ENCODE measurements at places on chromosomes 7 and 10.

DNA sequence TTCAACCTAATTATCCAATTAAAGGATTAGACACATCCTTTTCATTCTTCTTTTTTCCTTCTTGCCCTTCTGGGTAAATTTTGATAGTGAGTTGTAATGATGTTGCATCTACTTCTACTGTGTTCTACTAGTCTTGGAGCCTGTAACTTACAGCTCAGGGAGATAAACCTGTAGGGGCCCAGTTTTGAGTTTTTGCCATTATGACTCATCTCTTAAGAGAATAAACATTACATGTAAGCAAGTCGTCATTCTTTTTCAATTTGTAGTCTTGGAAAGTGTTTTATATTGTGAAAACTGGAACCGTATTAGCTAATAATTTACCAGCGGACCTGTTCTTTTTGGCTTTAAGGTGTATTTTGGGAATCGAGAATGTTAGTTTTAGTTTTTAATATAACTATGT lies 89.7 kb upstream of the RPA3 start:
- no peak for DNase-seq

GRCh38 chr7:137282043-137282442 lies 61.5 kb downstream of the PTN start:
- DNase-seq, result no peak

- DNase-seq, result no peak
These were observed 614.7 kb upstream of the FOXK1 start for GRCh38 chr7:4067476-4067760.

DNA sequence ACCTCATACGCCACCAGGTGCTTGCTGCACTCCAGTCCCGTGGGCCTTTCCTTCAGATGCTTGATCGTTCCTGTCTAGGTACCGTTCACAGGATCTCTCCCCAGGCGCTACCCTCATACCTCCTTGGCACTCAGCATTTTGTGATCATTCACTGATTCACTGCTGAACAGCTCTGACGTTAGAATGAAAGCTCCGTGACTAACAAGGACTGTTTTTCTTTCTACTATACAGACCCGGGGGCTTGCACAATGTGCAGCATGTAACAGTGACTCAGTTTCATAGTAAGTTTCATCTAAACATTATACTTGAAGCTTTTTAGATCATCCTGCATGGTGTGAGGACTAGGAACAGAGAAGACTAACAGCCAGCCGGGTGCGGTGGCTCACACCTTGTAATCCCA lies 20.6 kb downstream of the KIN start:
- DNase-seq, result no peak

GRCh38 chr10:99551158-99551557 lies 18.4 kb downstream of the NKX2-3 start:
- no peak for DNase-seq

DNA sequence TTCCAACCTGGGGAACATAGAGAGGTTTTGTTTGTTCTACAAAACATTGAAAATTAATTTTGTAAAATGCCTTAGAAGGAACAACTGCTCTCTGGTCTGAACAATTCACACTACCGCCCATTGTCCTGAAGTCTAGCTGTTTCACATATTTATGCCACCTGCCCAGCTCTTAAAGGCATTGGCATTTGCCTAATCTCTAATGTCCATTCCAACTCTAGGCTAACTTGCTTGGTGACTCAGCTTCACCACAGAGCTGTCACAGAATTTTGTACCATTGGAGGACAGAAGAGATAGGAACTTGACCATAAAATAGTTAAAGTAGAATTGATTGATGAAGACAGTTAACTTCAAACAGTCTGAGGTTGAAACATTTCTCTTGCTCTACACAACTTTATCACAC lies 53.5 kb upstream of the PPP1R17 start:
- no peak for DNase-seq

GRCh38 chr10:11698691-11699549 lies 43.3 kb upstream of the ECHDC3 start:
- DNase-seq, result no peak

GRCh38 chr10:78923647-78924318 lies 145.0 kb upstream of the ZMIZ1 start:
- no peak for DNase-seq

GRCh38 chr7:132075515-132075914 lies 500.8 kb downstream of the PLXNA4 start:
- DNase-seq, result no peak

- DNase-seq, result peak; percentile 19
These were observed 25.6 kb downstream of the ANKMY2 start for GRCh38 chr7:16619979-16620408.

DNA sequence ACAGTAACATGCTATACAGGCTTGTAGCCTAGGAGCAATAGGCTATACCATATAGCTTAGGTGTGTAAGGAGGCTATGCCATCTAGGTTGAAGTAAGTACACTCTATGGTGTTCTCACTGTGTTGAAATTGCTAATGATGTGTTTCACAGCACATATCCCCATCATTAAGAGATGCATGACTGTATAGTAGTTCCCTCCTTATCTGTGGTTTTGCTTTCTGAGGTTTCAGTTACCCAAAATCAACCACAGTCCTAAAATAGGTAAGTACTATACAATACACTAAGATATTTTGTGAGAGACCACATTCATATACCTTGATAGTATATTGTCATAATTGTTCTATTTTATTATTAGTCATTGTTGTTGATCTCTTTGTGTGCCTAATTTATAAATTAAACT lies 12.7 kb downstream of the FZD1 start:
- DNase-seq, result no peak

DNA sequence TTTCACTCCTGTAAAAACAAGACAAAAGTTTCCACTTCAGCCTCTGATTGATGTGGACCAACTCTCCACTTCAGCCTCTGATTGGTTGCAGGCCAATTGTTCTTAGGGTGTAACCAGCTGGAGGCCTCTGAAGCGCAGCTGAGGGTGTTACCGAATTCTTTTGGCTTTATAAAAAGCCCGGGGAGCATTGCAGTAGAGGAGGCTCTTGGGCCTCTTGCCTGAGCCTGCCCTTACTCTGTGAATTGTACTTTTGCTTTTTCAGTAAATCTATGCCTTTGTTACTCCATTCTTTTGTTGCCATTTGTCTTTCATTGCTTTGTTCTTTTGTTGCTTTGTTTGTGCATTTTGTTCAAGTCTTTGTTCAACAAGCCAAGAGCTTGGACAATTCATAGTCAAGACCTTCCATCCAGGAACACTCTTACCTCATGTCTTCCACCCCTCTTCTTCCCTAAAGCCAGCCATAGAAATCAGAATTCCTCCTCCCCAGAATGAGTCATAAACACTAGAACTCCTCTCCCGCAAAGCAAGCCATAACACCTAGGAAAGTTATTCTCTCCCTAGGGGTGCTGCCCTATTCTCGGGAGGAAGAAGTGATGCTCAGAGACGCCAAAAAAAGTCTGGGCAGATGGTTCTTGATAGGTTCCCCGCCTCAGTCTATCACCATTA lies 53.5 kb upstream of the ARMC3 start:
- no peak for DNase-seq

DNA sequence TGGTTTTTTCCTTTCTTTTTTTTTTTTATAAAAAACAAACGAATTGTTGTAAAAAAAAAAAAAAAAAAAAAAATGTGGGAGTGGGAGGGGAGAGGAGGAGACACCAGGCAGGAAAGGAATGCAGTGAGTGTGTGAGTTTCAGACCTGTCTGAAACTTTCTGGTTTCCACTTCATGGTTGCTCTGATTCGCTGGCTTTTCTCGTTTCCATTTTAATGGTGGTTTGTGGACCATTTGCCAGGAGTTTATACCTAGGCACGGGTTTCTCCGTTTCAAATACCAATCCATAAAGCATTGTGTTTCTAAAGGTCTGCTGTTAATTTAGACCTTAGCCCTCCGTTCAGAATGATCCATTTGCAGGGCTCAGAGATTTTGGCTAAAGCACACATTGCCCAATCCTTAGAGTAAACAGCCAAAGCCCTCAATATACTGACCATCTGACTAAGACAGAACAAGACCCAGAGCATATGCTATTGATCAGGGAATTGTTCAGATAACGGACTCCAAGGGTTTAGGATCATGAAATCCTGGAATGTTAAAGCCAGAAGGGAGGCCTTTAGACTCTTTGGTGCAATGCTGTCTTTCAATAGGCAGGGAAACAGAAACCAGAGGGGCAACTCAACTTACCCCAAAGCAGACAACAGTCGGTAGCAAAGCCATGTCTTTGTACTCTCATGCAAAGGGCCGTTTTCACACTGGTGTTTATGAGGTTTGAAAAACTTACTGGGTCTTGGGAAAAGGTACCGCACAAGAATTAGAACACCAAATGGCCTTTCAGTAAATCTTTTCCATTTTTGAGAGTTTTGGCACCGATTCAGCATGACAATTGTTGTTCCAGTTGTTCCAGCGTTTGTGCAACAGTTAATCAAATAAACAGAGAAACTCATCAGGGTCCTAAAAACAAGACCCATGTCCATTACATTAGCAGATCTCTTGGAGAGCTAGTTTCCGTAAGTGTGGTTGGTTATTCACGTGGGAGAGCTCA lies 94.3 kb upstream of the AGBL3 start:
- no peak for DNase-seq

DNA sequence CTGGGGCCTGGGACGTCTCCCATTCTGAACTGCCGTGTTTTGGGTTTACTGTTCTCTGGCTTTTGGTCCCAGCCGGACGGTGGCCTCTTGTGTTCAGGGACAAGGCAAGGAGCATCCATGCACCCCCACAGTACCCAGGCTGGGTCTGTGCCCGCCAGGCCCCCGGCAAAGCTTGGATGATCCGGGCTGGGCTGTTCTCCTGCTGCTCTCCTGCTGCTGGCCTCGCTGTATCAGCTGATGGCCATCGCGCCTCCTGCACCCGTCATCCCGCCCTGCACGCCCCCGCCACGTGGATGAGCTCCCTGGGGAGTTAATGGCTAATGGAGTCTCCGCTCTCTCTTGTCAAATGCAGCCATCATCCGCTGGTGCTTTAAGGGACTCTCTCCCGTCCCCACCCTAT lies 14.9 kb upstream of the PSMG3 start:
- no peak for DNase-seq

DNA sequence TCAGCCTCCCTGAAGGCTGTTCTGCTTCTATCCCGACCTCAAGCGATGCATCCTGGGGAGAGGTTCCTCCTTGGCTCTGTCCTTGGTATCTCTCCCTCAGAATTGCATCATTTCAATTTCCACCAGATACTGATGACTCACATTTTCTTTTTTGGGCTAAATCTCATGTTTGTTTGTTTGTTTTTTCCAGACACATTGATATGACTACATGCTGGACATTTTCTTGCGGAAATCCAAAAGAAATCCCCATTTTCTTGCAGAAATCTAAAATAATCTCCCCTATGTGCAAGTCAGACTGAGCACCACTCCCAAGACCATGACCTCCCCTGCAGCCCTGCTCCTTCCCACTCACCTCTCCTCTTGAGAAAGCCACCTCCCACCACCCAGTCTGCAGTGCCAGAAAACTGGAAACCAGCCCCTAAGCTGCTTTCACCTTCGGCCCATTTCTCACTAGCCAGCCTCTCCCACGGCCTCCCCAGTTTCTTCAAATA lies 260.2 kb upstream of the PRKCQ start:
- no peak for DNase-seq

DNA sequence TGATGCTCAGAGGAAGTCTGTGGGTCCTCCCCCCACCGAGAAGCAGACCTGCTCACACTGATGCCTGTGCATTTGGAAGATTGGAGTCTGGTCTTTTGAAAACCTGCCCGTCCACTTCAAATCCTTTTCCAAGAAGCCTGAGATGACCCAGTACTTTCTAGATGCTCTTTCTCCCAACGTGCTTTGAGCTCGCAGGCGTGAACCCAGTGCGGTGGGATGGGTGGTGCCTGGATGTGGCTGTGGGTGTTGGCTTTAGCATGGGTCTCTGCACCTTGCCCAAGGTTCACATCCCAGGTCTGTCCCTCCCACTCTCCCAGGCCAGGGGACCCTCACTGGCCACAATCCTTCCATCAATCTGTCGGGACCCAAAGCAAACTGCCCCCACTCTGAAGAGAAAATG lies 170.2 kb downstream of the ADARB2 start:
- no peak for DNase-seq

GRCh38 chr7:28190077-28190710 lies 9.6 kb upstream of the JAZF1 start:
- no peak for DNase-seq

DNA sequence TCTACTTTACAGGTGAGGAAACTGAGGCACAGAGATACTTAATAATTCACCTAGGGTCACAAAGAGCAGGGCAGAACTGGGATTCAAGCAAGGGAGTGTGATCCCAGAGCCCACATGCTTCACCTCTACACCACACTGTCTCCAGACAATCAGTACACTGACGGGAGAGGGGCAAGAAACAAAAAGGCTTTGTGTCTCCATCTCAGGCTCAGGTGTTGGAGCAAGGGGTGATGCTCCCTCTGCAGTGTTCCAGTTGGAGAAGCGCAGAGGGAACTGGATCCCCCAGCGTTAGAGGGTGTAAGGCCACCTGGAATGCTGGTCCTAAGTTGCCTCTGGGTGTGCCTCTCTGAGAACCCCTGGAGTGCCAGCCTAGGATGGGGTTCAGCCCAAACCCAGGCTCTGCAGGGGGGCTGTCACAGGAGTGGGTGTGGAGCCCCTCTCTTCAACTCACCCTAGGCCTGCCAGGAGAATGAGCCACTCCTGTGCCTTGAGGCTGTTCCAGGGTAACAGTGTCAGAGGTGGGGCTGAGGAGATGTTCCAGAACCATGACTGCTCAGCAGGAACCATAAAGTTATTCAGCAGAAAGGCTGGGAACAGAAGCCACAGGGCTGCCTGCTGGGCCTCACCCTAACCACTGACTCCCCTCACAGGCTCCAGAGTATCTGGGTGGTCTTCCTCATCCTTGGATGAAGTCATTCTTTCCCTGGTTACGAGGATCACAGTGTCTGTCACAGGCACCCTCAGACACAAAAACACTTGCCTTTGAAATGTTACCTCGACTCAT lies 5.5 kb downstream of the RBP4 start:
- no peak for DNase-seq

- no peak for DNase-seq
These were observed 32.4 kb downstream of the AKR1C4 start for GRCh38 chr10:5229019-5229418.

DNA sequence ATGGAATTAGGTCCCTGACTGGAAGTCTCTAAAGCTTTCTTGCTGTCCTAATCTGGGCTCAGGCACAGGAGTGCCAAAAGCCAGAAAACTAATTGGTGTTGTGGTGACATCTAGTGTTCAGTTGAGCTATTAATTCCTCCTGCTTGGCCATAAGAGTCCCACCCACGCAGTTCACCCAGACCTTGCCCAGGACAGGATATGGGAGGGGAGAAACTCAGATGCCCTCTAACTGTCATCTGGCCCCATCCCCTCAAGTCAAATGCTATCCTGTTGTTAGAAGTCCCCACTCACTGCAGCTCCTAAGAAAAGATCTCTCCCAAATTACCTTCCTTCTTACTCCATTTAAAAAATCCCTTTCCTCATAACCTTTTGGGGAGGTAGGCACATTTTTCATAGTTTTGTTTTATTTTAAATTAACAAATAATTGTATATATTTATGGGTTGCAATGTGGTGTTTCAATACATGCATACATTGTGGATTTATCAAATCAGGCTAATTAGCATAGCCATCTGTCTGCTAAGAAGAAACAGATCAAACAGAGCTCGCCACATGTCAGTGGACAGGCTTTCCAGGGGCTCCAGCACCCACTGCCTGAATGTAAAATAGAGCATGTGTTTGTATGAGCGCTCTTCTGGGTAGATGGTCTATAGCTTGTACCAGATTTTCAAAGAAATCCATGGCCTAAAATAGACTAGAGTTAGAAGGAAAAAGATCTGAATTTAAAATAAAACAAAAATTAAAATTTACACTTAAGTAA lies 84.0 kb downstream of the GSAP start:
- DNase-seq, result peak; percentile 49

- no peak for DNase-seq
These were observed 393 bp upstream of the DNAJC1 start for GRCh38 chr10:22003964-22004281.
